CD14-positive monocyte (primary cell): ENCODE measurements at places on chromosomes 11 and 22.
A peak's percentile ranks its signal among the peaks of the same experiment; 100 is the strongest.

GRCh38 chr11:30503156-30503555, 83.0 kb downstream of the MPPED2 start:
- no peak overlapping the region for H3K4me3 ChIP-seq
- no peaks in the 10 kb centered on the region for H3K4me1 ChIP-seq
- DNase-seq = no peak
- H3K27ac ChIP-seq = no peak overlapping the region
- H3K36me3 ChIP-seq = no peaks in the 10 kb centered on the region
- H3K27me3 ChIP-seq = no peaks in the 10 kb centered on the region

- no peak for DNase-seq
- H3K4me3 ChIP-seq = no peak overlapping the region
- peak overlapping the region; percentile 42 for H3K27ac ChIP-seq
- peaks cover 21% of the 10 kb centered on the region for H3K4me1 ChIP-seq
These were observed 53.0 kb downstream of the SIK3 start for GRCh38 chr11:117045196-117045595.

GRCh38 chr11:62542750-62543567, 3.6 kb downstream of the AHNAK start:
- peak; percentile 97 for DNase-seq
- peaks cover 10% of the 10 kb centered on the region for H3K36me3 ChIP-seq
- no peaks in the 10 kb centered on the region for H3K27me3 ChIP-seq
- H3K4me3 ChIP-seq = peak overlapping the region; percentile 83
- peaks cover 79% of the 10 kb centered on the region for H3K4me1 ChIP-seq
- H3K27ac ChIP-seq = peak overlapping the region; percentile 82

GRCh38 chr11:113018913-113019312, 57.7 kb downstream of the NCAM1 start:
- H3K4me3 ChIP-seq = no peak overlapping the region
- no peak overlapping the region for H3K27ac ChIP-seq
- no peaks in the 10 kb centered on the region for H3K36me3 ChIP-seq

DNA sequence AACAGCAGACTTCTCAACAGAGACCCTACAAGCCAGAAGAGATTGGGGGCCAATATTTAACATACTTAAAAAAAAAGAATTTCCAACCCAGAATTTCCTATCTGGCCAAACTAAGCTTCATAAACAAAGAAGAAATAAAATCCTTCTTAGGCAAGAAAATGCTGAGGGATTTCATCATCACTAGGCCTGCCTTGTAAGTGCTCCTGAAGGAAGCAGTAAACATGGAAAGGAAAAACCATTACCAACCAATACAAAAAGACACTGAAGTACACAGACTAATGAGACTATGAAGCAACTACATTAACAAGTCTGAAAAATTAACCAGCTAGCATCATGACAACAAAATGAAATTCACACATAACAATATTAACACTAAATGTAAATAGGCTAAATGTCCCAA, 947.9 kb upstream of the CHORDC1 start:
- H3K36me3 ChIP-seq = no peaks in the 10 kb centered on the region
- H3K27ac ChIP-seq = no peak overlapping the region
- no peaks in the 10 kb centered on the region for H3K27me3 ChIP-seq
- no peak overlapping the region for H3K4me3 ChIP-seq
- H3K4me1 ChIP-seq = no peaks in the 10 kb centered on the region
- no peak for DNase-seq

DNA sequence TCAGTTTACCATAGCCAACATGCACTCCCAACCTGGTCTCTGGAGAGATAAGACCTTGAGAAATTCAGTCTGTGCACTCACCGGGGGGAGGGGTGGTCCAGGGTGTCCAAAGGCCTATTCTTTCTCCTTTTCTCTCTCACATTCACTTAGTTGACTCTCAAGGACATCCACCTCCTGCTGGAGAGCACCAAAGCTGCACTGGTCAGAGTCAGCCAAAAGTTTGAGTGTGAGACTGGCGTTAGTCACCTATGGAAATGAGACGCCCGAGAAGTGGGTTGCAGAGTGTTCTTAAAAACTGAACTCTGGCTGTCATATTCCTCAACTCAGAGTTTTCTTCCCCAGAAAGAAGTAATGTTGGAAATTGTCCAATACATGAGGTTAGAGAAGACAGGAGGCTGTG, 5.0 kb upstream of the UBQLNL start:
- H3K4me1 ChIP-seq = no peaks in the 10 kb centered on the region
- no peak overlapping the region for H3K27ac ChIP-seq
- no peaks in the 10 kb centered on the region for H3K27me3 ChIP-seq
- H3K36me3 ChIP-seq = no peaks in the 10 kb centered on the region
- H3K4me3 ChIP-seq = no peak overlapping the region
- DNase-seq = no peak

GRCh38 chr11:98227278-98227677, 793.5 kb upstream of the CNTN5 start:
- H3K4me3 ChIP-seq = no peak overlapping the region
- no peaks in the 10 kb centered on the region for H3K36me3 ChIP-seq
- no peaks in the 10 kb centered on the region for H3K4me1 ChIP-seq
- H3K27ac ChIP-seq = no peak overlapping the region
- H3K27me3 ChIP-seq = no peaks in the 10 kb centered on the region

- no peaks in the 10 kb centered on the region for H3K27me3 ChIP-seq
- H3K4me3 ChIP-seq = no peak overlapping the region
- H3K27ac ChIP-seq = no peak overlapping the region
- no peaks in the 10 kb centered on the region for H3K4me1 ChIP-seq
These were observed 36.1 kb downstream of the CCDC90B start for GRCh38 chr11:83249972-83250593.

DNA sequence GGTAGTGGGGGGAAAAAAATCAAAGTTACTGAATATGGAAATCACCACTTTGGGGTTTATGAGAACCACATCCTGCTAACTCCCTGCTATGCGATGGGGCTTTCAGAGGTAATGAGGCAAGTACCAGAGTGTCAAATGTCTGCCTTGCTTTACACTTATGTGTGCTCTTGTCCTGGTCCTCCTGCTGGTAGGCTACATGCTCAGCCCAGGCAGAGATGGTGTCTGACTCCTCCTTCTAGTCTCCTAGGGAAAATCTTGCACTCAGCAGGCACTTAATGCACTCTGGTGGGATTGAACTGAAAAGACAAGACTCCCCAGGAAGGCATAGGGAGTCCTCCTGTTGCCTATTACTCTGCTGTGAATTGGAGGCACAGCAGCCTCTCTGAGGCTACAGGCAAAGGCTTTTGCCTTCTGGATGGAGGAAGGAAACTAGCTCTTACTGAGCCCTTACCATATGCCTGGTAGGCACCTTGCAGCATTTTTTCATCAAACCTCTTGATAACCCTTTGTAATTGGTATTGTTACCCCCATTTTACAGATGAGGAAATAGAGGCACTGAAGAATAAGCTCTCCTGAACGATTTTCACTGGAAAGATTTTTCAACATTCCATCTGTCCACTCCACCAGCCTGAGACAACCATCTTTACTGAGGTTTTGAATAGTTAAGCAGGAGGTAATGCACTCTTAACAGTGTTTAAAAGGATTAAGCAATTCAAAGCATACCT, 132.1 kb upstream of the PAX6 start:
- H3K27ac ChIP-seq = no peak overlapping the region
- no peaks in the 10 kb centered on the region for H3K4me1 ChIP-seq
- no peak overlapping the region for H3K4me3 ChIP-seq
- no peak for DNase-seq

GRCh38 chr11:112103446-112103845, 16.8 kb downstream of the SDHD start:
- H3K27me3 ChIP-seq = no peaks in the 10 kb centered on the region
- peak overlapping the region; percentile 75 for H3K27ac ChIP-seq
- peak; percentile 75 for DNase-seq
- peaks cover 15% of the 10 kb centered on the region for H3K4me1 ChIP-seq

DNA sequence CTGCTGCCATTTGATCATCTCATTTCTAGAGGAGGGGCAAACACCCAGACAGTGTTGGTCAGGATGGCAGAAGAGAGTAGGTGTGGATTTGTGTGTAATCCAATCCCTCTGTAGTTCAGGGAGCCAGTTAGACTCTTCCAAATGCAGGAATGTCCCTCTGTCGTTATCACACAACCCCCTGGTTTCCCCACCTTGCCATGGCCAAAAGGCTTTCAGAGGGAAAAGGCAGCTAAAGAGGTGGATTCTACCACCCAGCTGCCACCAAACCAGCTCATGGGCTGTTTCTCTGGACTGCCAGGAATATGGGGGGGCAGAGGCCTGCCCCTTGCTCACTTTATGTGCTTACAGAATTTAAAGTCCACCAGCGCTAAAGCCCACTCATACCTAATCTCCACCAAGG, 18.1 kb downstream of the TSKU start:
- no peak for DNase-seq
- peaks cover 9% of the 10 kb centered on the region for H3K4me1 ChIP-seq
- H3K4me3 ChIP-seq = no peak overlapping the region
- H3K27ac ChIP-seq = no peak overlapping the region

DNA sequence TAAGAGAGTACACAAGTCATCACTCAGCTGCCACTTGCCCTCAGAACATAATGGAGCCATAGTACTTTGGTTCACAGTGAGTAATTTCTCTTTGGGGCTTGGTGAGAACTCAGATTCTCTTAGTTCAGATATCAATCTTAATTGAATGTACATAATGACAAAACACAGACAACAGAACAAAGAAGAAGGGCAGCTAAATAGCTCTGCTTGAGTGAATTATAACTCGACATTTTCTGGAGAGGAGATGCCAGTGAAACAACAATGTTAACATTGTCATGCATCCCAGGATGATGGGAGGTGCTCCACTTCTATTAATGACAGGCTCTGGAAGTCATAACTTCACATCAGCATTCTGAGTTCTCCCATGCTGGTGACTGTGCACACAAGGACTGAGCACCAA, 508.1 kb downstream of the TMEM135 start:
- H3K27me3 ChIP-seq = no peaks in the 10 kb centered on the region
- H3K27ac ChIP-seq = no peak overlapping the region
- no peaks in the 10 kb centered on the region for H3K36me3 ChIP-seq

DNA sequence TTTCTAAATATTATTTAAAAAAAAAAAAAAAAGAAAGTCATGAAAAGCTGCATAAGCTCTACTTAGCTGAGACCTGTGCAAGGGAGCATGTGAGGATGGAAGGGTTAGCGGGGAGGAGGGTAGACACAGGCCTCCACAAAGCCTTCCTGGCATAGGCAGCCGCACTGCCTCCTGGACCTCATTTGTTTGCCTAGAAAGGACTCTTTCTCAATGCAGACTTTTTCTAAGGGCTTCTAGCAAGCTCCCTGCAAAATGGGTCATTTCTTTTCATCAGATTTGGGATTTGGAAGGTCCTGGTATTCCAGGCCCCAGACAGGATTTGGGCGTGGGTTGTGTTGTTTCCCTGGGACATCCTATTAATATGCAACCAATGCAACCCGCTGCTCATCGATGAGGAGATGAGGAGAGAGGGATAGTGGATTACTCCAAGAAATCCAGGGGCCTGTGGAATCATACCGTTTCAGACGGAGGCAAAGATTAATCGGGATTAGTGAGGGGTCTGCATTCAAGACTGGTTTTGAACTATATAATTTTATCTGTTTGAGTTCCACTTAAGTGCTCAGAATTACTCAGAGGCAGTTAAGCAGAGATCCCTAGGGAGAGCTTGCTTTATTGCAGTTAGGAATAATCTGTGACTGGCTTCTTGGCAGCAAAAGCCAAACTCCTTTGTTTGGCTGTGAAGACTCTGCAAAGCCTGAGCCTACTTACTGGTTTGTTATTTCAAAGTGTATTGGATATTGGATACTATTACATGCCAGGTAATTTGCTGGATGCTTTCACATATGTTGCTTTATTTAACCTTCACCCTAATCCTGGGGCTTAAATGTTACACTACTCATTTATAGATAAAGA, 106.9 kb upstream of the NAV2 start:
- no peak overlapping the region for H3K27ac ChIP-seq
- no peaks in the 10 kb centered on the region for H3K36me3 ChIP-seq
- DNase-seq = no peak
- no peak overlapping the region for H3K4me3 ChIP-seq
- no peaks in the 10 kb centered on the region for H3K27me3 ChIP-seq

DNA sequence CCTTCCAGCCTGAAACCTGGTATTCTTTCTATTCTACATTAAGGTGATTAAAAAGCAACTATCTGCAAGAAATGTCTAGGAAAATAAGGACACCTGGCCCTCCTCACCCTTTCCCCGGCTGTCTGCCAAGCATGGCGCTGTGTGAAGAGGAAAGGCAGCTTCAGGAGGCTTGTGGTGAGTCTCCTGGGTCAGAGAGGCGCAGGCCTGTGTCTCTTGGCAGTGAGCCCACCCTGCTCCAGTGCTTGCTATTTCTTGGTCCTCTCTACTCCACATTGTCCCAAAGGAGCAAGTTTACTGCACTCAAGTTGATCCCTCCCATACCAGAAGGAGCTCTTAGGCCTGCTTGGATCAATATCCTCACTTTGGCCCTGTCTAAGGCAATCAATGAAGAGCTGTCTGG, 520.7 kb upstream of the B3GAT1 start:
- H3K4me1 ChIP-seq = no peaks in the 10 kb centered on the region
- no peak for DNase-seq
- no peaks in the 10 kb centered on the region for H3K27me3 ChIP-seq
- H3K36me3 ChIP-seq = no peaks in the 10 kb centered on the region
- no peak overlapping the region for H3K4me3 ChIP-seq

DNA sequence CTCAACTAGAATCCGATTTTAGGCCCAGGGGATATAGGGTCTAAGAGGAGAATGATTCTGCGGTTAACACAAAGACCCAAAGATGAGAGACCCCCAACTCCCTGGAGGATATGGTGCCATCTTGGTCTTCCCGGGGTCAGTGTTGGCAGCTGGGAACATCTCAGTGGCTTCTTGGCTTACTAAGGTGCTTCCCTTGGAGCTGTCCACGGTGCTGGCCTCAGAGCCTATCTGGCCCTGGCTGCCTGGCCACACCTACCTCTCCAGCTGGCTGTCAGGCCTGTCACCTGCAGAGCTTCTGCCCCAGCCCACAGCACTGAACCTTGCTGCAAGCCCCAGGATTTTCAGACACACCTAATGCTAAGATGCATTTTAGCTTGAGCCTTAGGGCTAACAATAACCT, 70.7 kb upstream of the THY1 start:
- H3K27me3 ChIP-seq = no peaks in the 10 kb centered on the region
- no peak overlapping the region for H3K4me3 ChIP-seq
- no peak overlapping the region for H3K27ac ChIP-seq
- DNase-seq = no peak
- H3K4me1 ChIP-seq = no peaks in the 10 kb centered on the region

GRCh38 chr11:126645186-126645585, 289.7 kb downstream of the ST3GAL4 start:
- H3K27ac ChIP-seq = no peak overlapping the region
- H3K27me3 ChIP-seq = no peaks in the 10 kb centered on the region
- DNase-seq = no peak
- no peaks in the 10 kb centered on the region for H3K4me1 ChIP-seq

- H3K27me3 ChIP-seq = peaks cover 42% of the 10 kb centered on the region
- peak overlapping the region; percentile 78 for H3K4me3 ChIP-seq
- H3K27ac ChIP-seq = no peak overlapping the region
- H3K4me1 ChIP-seq = peaks cover 18% of the 10 kb centered on the region
- no peak for DNase-seq
These were observed 581 bp upstream of the FBXO3 start for GRCh38 chr11:33774736-33775466.
